ENCODE measurements at places on chromosomes 4 and X.

- DNase-seq = no peak
These were observed 32.5 kb downstream of the MEPE start for GRCh38 chr4:87865288-87865687.

DNA sequence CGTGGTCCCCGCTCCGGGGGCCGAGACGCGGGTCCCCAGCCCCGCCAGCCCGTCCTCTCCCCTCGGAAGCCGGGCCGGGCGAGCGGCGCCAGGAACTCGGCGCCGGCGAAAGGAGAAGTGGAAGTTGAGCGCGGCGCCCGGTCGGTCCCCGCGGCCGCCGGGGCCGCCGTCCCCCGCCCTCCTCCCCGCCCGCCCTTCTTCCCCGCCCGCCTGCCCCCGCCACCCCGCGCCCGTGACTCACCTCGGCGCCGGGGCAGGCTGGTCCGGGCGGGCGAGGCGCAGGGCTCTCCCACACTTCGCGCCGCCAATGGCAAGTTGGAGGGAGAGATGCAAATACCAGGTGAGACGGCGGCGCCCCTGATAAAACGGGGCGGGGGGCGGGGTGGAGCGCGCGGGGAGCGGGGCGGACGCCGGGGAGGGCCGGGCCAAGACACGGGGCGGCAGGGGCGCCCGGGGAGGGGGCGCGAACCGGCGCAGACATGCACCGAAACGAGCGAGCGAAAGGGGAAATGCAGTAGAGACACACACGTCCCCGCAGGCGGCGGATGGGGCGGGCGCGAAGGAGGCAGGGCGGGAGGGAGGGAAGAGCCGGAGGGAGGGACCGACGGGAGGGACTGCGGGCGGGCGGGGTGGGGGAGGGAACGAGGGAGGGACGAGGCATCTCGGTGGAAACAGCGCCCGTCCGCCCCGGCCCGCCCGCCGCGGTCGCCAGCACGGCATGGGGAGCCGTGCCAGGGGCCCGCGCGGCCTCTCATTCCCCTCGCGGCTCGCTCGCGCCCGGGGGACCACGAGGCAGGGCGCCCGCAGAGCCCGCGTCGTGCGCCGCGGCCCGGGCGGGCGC lies at the start of gene ELF4:
TSS of gene ELF4 (minus strand) at position 119 of the 841 bp plus-strand sequence. CDS start 29,167 bp downstream, outside the sequence.
- peak; percentile 81 for DNase-seq

DNA sequence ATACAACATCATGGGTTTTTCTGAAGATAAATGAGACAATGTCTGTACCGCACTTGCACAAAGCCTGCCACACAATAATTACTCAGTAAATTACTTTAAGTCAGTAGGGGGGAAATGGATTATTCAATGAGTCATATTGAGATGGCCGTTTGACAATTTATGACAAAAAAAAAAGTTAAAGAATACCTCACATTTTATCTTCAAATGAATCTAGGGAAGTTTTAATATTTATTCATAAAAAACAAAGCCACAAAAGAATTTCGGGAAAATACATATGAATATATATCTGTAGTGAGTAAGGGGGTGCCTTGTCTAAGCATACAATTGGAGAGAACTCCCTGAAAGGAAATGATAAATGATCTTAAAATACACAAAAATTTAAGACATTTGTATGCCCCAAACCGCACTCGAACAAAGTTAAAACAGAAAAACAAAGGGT lies 197.0 kb upstream of the SLC7A11 start:
- no peak for DNase-seq

- DNase-seq = peak; percentile 51
These were observed 435.2 kb downstream of the IDS start for GRCh38 chrX:149069899-149070298.

GRCh38 chr4:189376901-189377300 lies 563.8 kb upstream of the FRG1 start:
- DNase-seq = no peak

DNA sequence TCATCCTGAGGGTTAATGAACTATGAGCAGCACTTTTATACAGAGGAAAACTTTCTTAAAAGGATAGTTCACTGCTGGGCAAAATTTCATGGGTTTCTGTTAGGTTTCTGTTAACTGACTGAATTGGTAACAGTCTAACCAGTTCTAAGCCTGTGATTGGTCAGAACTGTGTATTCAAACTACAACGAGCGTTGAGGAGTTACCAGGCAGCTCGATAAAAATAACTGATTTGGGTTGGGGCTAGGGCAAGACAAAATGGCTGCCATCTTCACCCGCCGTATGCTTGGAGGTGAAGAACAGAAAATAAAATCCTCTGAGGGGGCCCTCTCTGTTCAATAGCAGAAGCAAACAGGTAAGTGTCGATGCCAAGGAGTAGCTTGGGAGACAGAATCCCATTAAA lies 22.0 kb downstream of the FAM133A start:
- no peak for DNase-seq

DNA sequence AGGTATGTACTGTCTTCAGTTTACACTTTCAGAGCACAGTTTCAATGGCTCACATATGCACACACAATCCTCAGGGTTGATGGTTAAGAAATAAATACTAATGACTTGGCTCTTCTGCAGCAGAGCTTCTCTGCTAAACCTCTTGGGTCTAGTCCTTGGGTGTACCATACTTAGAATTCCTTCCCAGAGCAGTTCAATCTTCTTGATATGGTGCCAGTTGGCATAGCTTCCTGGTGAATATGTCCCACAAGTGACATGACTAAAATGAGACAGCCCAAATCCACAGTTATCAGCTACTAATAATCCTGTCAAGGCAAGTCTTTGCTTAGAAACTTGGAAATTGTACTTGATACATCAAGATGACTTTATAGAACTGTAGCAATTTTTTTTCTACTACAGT lies 654.4 kb downstream of the IQCM start:
- DNase-seq = peak; percentile 3

DNA sequence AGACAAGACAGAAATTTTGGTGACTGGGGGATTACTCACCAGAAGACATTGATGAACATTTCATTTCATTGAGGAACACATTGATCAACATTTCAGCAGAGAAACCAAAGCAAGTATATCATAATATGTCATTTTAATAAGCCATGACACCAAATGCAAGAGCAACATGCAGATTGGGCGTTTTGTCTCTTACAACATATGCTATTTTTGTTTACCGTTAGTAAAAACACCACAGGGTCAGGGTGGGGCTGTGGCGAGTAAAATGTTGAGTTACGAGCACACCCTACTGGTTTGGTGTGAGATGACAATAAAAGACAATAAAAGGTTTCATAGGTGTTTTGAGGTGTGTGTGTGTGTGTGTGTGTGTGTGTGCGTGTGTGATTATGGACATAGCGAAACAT lies 294.5 kb downstream of the PDGFC start:
- peak; percentile 64 for DNase-seq

DNA sequence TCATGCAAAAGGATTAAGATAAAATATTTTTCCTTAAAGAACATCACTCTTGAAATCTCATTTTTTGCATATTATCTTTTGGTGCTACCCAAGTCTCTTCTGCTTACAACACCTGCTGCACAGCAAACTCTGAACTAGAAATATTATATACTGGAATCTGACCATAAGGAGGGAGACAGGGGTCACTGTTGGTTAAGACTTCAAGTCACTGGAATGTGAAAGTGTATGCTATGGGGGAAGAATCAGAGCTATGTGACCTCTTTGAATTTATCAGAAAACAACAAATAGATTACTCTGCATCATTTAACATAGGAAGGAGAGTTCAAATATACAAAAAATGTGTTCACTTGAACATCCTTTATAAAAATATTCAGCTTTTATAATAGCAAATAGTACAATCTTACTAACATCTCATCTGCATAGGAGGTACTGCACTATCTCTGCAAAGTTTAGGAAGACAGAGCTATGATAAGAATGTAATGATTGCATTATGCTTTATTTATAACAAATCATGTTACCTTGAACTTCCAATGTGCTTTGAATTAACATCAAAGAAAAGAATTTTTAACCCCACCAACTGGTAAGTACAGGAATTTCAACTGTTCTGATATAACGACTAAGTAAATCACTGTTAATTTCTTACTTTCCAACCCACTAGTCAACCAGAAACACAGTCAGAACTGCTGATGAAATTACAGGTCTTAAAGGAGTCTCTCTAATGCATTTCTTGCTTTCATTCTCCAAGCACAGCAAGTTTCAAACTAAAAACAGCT lies 69.8 kb downstream of the ZNF827 start:
- DNase-seq = no peak

DNA sequence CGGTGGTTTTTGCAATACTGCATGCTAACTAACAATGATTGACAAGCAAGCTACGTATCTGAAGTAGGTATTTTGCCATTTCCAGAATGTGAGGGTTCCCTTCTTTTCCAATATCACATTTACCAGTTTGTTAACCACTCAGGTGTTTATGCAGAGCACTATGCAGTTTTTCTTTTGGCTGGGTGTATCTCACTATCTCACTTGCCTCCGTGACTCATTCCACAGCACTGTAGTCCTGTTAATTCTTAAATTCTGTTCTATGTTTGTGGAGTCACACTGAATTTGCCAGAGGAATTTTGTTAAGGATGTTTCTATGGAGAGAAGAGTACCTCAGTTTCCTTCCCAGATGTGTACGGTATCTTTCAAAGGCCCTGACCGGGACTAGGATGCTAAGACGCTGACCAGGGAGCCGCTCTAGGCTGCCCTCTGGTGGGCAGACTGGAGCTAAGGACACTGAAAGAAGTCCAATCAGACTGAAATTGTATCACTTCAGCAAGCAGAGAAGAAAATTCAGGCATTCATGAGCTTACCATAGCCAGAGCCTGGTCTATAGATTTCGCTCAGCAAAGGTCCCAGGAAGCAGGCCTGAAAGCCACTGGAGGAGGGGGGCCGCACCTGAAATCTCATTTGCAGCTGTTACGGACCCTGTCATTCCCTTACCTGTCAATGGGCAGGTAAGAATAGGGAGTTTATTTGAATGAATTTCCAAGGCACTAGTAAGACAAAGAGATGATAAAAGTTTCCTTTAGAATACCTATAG lies 388.4 kb upstream of the SPOCK3 start:
- DNase-seq = peak; percentile 64

DNA sequence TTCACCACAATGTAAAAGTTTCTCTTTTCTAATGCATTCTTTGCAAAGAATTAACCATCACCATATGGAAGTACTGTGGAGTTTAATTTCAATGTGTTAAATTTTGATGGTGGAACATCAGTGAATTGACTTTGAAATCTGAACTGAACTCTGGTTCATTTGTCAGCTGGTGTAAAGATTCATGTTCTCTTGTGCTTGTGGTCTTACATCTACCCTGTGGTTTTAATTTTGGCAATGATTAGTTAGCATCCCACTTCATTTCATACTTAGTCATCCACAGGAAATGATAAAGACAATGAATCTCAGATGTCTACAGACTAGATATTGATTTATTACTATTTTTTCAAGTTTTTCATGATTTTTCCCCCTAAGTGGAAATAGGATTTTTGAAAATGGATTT lies 77.8 kb downstream of the GRID2 start:
- DNase-seq = no peak

DNA sequence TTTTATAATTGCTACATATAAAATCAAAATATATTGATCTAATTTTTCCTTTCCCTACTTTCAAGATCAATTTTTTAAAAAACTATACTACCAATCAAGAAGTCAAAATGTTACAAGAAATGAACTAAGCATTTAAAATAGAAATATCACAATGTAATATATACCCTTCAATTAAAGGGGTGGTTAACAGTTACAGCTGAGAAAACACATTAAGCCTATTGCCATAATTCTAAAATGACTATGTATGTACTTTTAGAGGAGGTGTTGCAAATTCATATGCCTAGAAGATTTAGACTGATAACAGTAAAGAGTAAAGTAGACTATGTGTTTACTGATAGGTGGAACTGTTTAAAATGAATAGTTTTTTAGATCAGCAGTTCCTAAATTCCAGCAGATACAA lies 3.7 kb downstream of the NUP54 start:
- no peak for DNase-seq

DNA sequence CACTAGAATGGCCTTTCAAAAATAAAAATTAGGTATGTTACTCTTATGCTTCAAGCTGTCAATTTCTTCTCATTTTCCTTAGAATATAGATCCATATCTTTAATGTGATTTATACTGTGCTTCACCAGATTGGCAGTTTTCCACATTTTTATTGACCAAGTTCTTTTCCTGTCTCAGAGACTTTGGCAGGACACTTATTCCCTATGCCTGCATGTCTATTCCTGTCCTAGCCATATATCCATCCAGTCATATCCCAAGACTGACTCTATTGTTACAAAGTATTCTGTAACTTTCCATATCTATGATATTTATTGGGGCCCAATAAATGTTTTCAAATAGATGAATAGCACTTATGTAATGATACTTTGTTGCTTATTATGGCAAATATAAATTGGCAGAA lies 450.7 kb downstream of the GASK1B start:
- peak; percentile 10 for DNase-seq

GRCh38 chr4:166174717-166175490 lies 301.9 kb downstream of the TLL1 start:
- DNase-seq = peak; percentile 61

DNA sequence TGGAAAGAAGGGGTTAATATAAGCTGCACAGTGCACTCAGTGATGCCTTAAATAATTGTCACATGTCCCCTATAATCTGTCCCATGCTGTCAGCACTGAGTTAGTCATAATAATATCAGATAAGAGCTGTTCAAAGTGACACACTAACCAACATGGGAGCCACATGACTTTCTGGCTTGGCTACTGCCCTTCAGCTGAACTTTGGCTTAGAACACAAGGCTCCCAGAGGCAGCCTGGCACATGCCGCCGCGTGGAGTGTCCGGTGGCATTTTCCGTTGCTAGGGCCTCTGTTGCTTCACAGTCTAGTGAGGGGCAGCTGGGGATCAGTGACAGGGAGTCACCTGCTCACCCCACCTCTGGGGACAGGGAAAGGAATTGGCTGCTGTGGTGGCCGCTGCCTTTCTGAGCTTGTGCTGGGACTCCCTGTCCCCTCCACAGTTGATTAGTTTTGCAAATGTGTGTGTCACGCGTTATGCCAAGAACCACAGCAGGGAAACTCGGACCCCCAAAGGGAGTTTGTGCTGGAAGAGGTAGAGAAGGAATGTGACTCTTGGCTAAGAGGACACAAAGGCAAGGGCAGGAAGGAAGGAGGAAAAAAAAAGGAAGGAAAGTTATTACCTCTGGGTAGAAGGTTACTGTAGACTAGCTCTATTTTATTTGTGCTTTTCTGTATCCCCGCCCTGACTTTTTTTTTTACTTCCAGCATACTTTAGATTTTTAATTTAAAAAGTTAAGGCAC lies 41.1 kb upstream of the PPARGC1A start:
- DNase-seq = no peak

DNA sequence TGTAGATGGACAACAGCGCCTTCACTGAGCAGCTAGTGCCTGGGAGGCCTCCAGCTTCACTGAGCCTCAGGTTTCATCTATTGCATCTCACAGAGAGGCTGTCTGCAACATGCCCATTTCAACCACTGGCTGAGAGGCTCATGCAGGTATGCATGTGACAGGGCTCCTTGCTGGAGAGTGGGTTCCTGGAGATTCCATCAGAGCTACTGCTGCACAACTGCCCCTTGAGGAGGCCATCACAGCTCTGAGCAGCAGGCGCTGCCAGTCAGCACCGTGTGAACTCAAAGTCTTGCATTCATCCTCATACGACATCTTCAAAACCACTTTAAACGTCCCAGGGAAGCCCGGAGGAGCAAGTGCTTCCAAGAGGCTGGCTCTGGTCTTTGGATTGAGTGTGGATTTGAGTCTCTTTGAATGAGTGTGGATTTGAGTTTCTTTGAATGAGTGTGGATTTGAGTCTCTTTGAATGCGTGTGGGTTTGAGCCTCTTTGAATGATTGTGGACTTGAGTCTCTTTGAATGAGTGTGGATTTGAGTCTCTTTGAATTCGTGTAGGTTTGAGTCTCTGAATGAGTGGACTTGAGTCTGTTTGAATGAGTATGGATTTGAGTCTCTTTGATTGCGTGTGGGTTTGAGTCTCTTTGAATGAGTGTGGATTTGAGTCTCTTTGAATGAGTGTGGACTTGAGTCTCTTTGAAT lies 8.7 kb downstream of the P2RY8 start:
- DNase-seq = no peak

All from epithelial cell of esophagus (primary cell).